Stimulated activated CD8-positive, alpha-beta memory T cell treated with anti-CD3 and anti-CD28 coated beads, Interleukin-7, amount 100 ng/mL, for 4 hours (primary cell): ENCODE measurements at places on chromosomes 2 and 18.

DNA sequence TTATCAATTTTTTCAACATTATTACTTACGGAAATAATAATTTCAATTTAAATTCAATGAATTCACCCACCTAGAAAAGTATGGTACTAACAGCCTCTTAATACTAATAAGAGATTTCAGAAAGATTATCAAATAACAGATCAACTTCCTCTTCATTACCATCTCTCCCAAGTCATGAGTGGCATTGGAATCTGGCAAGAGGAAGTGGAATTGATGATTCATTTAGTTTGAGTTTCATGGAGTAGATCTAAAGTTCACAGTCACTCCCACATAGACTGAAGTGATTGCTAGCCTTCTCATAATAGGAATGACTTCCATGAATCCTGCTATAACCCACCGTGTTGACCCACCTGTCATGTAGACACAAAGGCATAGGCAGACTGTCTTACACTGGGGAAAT, 77.7 kb upstream of the WDR75 start:
- no peak for DNase-seq

GRCh38 chr2:148957023-148957422, 81.5 kb upstream of the LYPD6B start:
- DNase-seq, result no peak

DNA sequence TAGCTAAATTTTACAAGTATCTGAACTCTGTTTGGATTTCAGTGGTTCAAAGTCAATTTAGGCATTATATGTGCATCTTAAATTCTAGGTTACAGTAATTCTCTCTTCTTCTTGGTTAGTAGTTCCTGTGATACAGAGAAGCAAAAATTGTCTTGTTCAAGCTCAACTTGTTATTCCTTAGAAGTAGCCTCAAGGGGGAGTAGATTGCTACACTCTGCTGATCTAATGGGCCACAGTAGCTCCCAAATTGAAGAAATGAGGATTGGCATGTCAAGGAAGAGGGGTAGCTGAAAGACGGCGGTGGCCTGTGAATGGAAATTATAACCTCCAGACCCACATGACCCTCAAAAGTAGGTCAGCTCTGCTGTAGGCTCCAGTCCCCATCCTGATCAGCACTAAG, 334.7 kb downstream of the HRH4 start:
- DNase-seq, result no peak

GRCh38 chr2:70964596-70965386, 13.6 kb upstream of the ANKRD53 start:
- peak; percentile 76 for DNase-seq

- DNase-seq, result no peak
Observed at GRCh38 chr2:118658596-118659198, 188.8 kb downstream of the EN1 start.

- DNase-seq, result no peak
Observed at GRCh38 chr2:233847248-233847898, 7.0 kb downstream of the HJURP start.

DNA sequence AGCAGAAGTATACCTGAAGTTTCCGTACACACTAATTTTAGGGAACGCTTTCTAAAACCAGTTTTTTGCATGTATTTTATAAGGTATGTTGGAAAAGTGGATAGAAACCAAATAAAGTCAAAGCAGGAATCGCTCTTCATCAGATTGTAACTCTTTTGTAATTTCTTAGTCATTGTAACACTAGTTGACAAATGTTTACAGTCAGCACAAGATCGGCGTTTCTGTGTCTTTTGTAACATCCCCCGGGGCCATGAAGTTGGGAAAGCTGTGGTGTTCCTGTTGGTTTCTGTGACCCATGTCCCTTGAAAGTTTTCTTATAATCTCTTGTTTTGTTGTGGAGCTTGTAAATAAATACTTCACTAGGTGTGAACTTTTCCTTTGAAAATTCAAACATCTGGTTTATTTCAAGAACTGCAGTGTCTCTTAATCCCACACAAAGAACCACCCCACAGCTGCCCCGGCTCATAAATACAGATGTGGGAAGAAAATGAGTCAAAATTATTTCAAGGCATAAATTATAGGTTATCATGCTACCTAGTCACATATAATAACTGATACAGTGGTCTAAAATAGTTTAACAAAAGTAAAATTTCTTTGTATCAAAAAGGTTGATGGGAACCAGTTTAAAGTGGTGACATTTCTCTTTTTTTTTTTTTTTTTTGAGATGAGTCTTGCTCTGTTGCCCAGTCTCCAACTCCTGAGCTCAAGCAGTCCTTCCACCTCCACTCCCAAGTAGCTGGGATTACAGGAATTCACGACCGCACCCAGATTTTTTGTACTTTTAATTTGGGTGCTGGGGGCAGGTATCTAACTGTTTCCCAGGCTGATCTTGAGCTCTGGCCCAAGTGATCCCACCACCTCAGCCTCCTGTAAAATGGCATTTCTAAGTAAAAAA, 751 bp upstream of the NMI start:
- no peak for DNase-seq

GRCh38 chr18:43914018-43914417, 636.7 kb upstream of the SYT4 start:
- no peak for DNase-seq

- DNase-seq, result no peak
Observed at GRCh38 chr2:219369447-219369861, 18.3 kb downstream of the DNPEP start.

DNA sequence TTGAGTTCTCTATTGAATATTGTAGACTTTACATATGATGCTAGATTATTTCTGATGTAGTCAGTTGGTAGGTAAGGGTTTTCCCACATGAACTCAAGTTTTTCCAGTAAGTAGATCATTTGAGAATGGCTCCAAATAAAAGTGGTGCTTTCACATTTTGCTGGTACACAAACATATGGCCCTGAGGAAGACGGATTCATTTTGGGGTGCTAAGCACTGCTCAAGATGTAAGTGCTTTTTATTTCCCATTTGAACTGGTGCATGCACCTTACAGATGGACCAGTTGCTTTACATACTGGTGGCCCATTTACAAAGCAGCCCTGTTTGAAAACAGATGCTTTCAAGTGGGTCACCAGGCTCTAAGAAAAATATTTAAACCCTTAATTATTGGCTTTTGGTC, 266.7 kb downstream of the MEIS1 start:
- no peak for DNase-seq

DNA sequence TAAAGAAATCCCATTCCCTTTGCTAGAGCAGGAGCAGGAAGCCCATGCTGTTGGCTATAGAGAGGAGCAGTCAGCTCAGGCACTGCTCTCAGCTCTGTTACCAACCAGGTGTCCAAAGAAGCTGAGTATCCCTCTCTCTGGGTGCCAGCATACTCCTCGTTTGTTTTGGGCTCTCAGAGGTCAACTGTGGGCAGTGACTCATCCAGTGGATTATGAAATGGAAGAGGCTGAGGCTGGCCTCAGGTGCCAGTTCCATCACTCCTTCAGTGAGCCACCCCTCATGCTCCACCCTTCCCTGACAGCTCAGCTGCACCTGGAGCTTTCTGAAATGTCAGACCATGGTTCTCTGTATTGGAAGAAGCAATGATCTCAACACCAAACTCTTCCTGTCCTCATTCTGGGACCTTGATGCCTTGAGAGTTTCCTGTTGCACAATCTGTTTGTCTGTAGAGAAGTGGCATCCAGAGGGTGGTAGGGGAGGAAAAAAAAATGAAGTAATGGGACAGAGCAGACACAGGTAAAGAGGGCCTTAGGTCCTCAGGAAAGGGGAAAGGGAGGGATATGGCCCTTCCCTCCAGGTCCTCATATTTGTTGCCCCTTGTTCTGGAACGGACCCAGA, 31.2 kb upstream of the EN1 start:
- no peak for DNase-seq

GRCh38 chr2:69210385-69210784, 176.6 kb downstream of the GFPT1 start:
- no peak for DNase-seq

- no peak for DNase-seq
Observed at GRCh38 chr2:98861601-98862000, 74.4 kb downstream of the CRACDL start.

DNA sequence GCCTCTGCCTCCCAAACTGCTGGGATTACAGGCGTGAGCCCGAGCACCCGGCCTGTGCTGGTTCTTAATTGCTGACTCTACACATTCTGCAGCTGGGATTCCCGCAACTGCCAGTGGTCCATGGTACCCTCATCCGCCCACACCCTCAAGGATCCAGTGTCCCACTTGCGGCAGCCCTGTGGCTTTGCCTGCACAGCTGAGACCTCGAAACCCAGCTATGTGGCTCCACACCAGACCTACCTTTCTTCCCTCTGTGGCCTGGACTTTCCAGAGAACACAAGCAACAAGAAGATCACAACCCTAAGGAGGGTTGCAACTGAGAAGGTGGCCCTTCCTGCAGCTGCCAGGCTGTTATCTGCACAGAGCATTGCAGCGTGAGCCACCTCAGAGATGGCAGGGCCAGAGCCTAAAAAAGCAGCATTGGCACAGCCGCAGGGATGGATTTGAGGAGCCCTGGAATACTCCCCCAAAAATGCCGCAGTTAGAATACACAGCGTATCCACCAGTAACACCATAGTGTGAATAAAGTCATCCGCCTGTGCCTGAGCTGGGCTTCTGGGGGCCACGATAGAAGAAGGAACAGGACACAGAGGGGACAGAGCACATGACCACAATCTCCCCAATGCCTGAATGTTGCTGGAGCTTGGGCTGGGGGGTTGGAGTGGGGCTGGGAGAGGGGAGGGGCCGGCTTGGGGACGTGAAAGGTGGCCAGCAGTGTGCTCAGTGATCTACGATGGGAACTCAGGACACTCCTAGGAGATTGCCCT, 1.9 kb downstream of the GPR55 start:
- no peak for DNase-seq

- DNase-seq, result no peak
Observed at GRCh38 chr2:151943461-151943860, 115.2 kb upstream of the ARL5A start.

DNA sequence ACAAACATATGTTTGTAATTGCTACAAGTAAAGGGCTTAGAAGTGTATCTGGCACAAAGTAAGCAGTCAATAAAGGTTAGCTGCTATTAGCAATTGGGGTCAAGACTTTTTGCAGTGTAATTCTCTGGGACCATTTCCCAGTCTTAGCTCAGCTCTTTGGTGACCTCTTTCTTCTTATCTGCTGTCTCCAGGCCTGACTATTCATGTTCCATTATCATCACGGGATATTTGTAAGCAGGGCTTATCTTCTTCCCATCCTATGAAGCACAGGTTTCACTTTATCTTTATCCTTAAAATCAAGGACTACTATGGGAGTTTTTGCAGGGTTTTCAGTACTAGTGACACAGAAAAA, 131.7 kb downstream of the DOCK10 start:
- no peak for DNase-seq

GRCh38 chr2:53253244-53253643, 514.4 kb upstream of the CHAC2 start:
- DNase-seq, result no peak

- peak; percentile 78 for DNase-seq
Observed at GRCh38 chr2:68751397-68752339, 17.1 kb downstream of the ARHGAP25 start.

- no peak for DNase-seq
Observed at GRCh38 chr18:8795586-8796325, 90.4 kb downstream of the MTCL1 start.

DNA sequence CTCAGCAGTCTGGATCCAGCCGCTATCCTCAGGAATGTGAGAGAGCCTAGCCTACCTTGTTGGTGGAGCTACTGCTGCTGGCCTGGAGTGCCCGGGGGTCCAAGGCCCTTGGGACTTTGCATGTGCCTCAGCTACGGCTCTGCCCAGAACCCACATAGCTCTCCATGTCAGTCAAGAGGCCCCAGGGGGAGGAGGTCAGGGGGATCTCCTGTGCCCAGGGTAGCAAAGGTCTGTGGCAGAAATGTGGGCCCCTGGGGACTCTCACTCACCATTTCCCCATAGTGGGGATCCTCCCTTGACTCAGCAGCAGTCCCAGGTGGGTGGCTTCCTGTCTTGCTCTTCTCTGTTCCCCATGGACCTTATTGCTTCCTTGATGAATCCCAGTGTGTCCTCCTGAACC, 342.7 kb upstream of the CHAC2 start:
- DNase-seq, result no peak

DNA sequence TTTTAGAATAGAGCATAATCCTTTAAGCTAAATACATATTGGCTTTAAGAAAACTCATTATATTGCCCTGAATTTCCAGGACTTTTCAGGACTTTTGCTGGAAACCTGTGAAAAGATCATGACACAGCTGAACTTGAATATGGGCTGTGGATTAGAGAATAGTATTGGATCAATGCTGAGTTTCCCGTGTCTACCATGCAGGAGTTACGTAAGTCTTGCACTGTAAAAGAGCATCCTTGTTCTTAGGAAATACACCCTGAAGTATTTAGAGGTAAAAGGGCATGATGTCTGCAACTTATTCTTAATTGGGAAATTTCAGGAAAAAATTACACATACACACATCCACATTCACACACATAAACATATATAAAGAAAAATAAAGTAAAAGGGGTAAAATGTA, 82.1 kb downstream of the ZFP36L2 start:
- DNase-seq, result no peak

GRCh38 chr2:9102861-9103662, 99.6 kb upstream of the MBOAT2 start:
- no peak for DNase-seq

DNA sequence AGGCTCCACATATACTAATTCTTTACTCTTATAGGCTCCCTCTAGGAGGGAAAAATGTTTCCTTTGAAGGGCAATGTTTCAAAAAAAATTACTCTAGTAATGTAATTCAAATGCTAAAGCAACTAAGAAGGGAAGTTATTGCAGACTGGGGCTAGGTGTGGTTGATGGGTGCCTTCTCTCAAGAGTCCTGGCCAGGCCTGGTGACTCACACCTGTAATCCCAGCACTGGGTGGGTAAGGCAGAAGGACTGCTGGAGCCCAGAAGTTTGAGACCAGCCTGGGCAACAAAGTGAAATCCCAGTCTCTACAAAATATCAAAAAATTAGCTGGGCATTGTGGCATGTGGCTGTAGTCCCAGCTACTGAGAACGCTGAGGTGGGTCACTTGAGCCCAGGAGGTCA, 31.2 kb upstream of the CDKL4 start:
- no peak for DNase-seq

GRCh38 chr18:75923169-75923568, 495.7 kb upstream of the SMIM21 start:
- DNase-seq, result no peak

- DNase-seq, result no peak
Observed at GRCh38 chr2:42367835-42368234, 6.8 kb upstream of the COX7A2L start.

DNA sequence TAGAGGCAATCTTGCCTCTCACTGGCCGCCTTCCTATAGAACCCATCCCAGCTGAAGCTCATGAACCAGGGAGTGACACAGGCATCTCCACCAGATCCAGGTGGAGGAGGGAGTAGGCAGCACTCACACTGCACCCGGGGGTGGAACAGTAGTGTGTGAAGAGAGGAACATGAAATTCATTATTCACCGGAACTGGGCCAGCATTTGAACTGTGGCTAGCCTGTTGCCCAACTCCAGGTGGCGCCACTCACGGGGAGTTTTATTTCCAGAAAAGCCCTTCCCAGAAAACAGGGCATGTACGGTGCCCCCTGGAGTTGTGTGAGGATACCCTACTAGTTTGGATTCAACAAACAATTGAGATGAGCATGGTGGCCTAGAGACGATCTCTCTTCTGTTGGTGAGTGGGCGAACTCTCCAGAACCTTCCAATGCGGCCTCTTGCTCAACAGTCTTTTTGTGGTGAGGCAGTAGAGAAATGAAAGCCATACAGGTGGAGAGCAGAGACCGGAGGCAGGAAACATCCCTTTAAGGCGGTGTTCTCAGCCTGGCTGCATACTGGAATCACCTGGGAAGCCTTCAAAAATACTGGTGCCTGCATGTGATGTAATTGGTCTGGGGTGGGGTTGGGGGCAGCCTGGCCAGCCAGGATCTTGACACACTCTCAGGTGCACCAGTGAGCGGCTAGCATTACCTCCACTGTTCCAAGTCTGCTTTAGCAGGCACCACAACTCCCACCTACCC, 73.5 kb upstream of the NEDD4L start:
- DNase-seq, result no peak
